ENCODE measurements at places on chromosomes 11 and 22.

DNA sequence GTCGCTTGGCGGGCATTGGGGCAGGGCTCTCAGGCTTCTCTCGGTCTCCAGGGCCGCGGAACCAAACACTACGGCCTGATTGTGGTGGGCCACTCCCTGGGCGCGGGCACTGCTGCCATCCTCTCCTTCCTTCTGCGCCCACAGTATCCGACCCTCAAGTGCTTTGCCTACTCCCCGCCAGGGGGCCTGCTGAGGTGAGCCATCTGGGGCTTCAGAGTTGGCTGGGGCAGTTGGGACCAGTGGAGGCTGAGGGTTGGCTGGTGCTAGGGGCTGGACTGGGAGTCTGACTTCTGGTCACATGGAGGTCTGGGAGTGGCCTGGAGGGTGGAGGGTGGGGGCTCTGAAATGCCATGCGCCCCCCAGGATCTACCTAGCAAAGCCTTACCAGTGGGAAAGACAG lies 15.3 kb upstream of the MYRF start:
- no peak for DNase-seq

GRCh38 chr11:72685560-72686480 lies 11.6 kb upstream of the PDE2A start:
- DNase-seq: peak; percentile 83

- DNase-seq: no peak
Observed at GRCh38 chr11:112292188-112292587, 31.5 kb upstream of the PLET1 start.

- DNase-seq: no peak
Observed at GRCh38 chr11:837990-838307, 4.4 kb downstream of the POLR2L start.

GRCh38 chr11:17411418-17411817 lies 23.0 kb upstream of the KCNJ11 start:
- DNase-seq: no peak

- no peak for DNase-seq
Observed at GRCh38 chr11:2994336-2994730, 2.2 kb upstream of the NAP1L4 start.

GRCh38 chr11:11308249-11308648 lies 44.8 kb downstream of the CSNK2A3 start:
- DNase-seq: no peak

DNA sequence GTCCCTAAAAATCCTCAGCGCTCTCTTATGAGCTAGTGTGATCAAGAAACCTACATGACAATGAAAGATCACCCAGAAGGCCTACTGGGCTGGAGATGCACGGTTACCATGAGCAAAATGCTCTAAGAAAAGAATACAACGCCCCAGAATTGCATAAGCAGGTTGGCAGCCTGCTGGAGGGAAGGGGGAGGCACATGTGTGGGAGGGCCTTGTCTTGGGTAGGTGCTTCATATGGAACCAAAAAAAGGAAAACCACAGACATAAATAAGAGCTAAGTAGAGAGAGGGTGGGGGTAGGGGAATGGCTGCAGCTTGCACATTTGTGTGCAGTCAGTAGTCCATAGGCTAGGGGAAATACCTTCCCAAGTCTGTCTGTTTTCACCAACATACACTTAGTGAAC lies 2.8 kb downstream of the SIAE start:
- DNase-seq: peak; percentile 37

GRCh38 chr11:32334822-32335221 lies 100.5 kb downstream of the WT1 start:
- peak; percentile 48 for DNase-seq

GRCh38 chr11:134541951-134542350 lies 129.9 kb upstream of the B3GAT1 start:
- DNase-seq: no peak

DNA sequence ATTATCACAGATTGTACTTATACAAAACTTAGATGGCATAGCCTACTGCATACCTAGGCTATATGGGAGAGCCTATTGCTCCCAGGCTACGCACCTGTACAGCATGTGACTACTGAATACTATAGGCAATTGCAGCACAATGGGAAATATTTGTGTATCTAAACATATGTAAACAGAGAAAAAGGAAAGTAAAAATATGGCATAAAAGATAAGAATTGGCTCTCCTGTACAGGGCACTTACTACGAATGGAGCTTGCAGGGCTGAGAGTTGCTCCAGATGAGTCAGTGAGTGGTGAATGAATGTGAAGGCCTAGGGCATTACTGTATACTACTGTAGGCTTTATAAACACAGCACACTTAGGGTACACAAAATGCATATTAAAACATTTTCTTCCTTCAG lies 13.2 kb downstream of the APOL6 start:
- peak; percentile 51 for DNase-seq

GRCh38 chr22:49685116-49685515 lies 142.6 kb downstream of the BRD1 start:
- no peak for DNase-seq

DNA sequence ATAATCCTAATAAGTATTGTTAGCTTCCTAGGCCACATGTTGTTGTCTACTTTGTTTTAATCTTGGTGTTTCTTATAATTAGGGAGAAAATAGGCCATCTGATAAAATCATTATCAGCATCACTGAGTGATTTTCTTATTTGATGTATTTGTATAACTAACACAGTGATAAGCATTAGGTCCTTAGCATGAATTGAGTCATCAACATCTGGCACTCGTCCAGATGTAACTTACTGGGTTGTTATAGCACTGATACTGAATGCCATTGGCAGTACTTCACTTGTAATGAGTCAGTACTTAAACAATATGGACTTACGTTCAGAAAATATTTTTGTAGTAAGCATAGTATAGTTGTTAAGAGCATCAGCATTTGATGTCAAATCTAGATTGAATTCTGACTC lies 16.2 kb downstream of the API5 start:
- no peak for DNase-seq

DNA sequence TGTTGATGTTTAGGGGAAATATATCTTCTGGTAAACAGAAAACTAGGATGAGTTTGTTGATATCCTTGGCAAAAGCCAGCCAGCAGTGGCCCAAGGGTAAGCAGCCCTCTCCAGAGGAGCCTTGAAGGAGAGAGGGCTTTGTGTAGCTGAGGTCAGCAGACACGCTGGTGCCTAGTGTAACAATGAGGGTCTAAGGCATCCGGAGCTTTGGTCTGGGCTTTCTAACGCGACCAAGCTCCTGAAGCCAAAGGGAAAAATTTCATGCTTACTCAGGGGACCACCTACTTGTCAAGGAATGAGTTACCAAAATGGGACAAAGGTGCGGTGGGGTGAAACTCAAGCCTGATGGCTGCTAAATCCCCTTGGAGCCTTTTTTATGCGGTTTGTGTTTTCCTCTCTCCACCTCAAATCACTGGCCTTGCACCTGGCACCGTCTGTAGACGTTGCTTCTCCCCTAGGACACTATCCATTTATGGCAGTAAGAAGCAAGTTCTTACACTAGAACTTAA lies 134.9 kb downstream of the DBX1 start:
- no peak for DNase-seq

GRCh38 chr11:73464347-73464746 lies 88.1 kb downstream of the RELT start:
- DNase-seq: no peak

- DNase-seq: no peak
Observed at GRCh38 chr11:107962181-107962580, 33.9 kb downstream of the RAB39A start.

- DNase-seq: no peak
Observed at GRCh38 chr22:43144949-43145348, 1.8 kb upstream of the MCAT start.

DNA sequence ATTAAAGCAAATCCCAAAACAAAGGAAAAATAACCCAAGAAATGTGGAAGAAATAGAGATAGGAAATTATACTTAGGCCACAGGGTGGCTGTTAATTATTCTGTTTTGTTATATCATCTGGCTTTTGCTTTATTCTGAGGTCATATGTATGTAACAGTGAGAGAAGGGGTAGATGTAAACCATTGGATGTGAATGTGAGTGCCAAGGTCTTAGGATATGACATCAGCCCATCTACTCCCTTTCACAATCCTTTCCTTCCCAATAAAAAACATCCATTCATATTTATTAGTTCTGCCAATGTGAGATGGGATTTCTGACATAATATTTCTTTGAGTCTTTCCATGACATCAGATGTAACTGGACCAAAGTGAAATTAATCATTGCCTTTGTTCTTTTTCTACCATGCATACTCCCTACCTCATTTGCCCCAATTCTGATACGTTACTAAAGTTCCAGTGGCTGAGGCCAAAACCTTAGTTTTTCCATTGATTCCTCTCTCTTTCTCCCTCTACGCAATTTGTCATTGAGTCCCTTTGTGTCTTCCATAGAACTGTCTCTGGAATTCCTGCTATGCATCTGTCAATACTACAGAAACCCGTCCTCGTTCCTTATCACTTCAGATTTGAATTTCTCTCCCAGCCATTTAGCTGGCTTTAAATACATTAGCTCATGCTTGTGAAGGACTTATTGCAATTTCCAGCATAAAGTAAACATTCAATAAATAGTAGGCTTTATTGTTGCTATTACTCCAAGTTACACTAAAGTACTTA lies 170.3 kb downstream of the ARHGAP42 start:
- no peak for DNase-seq

DNA sequence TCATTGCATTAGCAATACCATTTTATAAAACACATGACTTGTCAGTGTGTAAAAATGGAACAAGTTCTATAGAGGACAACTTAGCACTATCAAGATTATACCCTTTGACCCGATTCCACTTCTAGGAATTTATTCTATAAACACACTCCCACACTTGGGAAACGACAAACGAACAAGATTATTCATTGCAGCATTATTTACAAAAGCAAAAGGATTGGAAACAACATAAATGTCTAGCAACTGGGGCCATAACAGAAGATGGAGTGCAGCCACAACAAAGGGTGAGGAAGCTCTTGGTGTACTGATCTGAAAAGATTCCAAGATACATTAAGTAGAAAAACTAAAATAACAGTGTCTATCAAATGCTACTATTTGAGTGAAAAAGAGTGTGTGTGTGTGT lies 2.3 kb upstream of the IRAG1 start:
- no peak for DNase-seq

DNA sequence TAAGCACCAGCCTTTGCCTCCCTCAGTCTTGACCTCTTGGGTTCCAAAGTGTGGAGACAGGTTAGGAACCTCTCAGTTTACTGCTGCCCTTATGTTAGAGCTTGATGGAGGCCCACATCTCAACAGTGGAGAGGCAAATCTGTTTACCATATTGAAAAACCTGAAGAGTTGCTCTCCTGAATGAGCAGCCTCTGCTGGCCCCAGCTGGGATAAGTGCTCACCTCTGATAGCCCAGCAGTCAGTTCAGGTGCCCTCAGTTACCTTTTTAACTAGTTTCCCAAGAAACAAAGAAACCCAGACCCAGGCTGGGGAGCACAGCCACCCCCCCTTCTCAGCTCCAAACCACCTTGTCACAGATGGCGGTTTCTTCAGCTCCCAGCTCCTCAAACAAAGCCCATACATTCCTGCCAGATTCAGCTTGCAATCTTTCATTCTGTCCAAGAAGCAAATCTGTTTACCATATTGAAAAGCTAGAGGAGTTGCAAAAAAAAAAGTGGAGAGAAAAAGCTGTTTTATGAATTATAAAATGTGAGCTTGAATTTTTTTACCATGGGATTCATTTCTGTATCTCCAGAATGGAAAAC lies 57.2 kb downstream of the PPFIBP2 start:
- DNase-seq: no peak

GRCh38 chr22:49753961-49754695 lies 73.5 kb downstream of the BRD1 start:
- DNase-seq: no peak

- DNase-seq: no peak
Observed at GRCh38 chr22:26241361-26241760, 72.1 kb downstream of the SEZ6L start.

DNA sequence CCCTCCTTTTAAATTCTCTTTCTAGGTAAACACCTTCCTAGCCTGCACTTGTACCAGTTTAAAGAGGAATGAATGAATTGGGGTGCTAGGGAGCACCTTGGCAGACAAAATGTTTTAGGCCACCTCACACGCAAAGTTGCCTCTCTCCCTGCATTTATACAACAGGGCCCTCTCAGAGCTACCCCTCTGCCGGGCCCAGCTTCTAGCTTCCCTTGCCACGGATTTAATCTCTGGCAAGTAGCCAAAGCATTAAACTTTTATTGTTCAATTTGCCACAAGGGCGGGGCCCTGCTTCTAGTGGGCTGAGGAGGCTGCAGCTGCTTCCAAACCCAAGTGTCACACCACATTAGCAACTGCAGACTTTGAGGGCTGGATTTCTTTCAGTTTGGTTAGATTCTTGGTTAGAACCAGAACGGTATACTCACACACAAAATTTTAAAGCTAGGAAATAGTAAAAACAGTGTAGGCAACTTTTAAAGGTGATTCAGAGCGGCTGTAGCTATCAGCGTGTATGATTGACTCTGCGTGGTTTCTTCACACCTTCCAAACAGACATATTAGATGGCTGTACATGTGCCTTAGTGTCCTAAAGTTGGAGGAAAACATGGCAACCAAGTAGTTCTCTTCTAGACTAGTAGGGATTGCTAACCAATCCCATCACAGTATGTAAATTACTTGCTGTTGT lies 6.5 kb downstream of the KREMEN1 start:
- no peak for DNase-seq

DNA sequence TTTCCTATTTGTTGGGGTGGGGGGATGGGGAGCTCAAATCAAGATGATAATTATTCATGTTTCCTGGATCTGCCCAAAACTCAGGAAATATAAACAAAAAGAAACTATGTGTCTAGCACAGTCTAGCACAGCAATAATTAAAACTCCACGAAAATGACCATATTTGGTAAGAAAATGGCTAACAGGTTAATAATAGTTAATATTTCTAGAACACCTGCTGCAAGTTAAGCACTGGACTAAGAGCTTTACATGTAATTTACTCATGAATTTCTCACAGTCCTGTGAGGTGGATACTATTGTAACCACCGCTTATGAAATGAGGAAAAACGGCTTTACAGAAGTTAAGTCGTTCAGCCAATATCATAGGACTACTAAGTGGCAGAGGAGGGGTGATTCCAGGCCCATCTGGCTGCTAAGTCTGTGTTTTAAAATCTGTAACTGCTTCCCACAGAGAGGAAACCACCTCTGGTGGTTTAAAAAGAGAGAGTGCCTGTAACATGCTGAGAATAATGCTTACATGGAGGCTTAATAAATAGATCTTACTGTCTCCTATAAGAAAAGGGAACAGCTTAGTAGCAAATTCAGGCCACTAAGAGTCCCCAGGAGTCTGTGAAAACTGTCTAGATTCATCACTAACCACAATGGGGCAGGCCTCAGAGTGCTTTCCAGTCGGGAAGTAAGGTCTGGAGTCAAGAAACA lies 11.0 kb upstream of the AMOTL1 start:
- no peak for DNase-seq

GRCh38 chr11:110079726-110080125 lies 13.5 kb upstream of the ZC3H12C start:
- no peak for DNase-seq

GRCh38 chr11:82855616-82856015 lies 44.6 kb downstream of the PRCP start:
- DNase-seq: no peak

DNA sequence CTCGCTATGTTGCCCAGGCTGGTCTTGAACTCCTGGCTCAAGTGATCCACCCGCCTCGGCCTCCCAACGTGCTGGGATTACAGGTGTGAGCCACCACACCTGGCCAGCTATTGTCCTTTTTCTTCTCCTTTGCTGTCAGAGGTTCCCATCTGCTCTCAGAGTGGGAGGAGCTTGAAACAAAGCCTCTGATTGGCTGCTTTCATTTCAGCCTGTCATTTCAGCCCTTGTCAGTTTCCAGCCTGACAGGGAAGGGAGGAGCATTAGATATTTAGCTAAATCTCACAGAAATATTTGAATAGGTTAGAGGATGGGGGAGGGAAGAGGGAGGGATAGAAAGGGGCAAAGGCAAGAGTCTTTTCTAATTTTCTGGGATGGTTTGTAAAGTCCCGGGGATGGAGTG lies 8.7 kb downstream of the SLC22A6 start:
- DNase-seq: no peak

- no peak for DNase-seq
Observed at GRCh38 chr11:120710354-120711131, 199.0 kb downstream of the GRIK4 start.
